Caco-2 (cell line): ENCODE measurements at places on chromosomes 3 and 15. TPM values are rescaled to one million over a fixed set of nuclear protein-coding genes. Genes with fewer than 3 reads are reported as not detected.
A peak's percentile ranks its signal among the peaks of the same experiment; 100 is the strongest.

The CKMT1B gene
- 0.93 and 1.6 TPM in 2 replicates for total RNA-seq

The CYP1A1 gene
- 55.5 and 73.8 TPM in 2 replicates for total RNA-seq

The CMTM7 gene
- total RNA-seq = 27.0 and 37.8 TPM in 2 replicates

The ATP13A5 gene
- not detected in 2 replicates for total RNA-seq

The MORC1 gene
- total RNA-seq = not detected in 2 replicates

The DPPA2 gene
- not detected in 2 replicates for total RNA-seq

The REC114 gene
- not detected in 2 replicates for total RNA-seq

The GLT8D1 gene
- 30.5 and 31.4 TPM in 2 replicates for total RNA-seq

The CNTN3 gene
- not detected in 2 replicates for total RNA-seq

GRCh38 chr3:40930131-40930538 lies 269.2 kb upstream of the CTNNB1 start:
- DNase-seq = peak; percentile 44

GRCh38 chr3:62065985-62066693 lies 307.2 kb downstream of the FEZF2 start:
- DNase-seq = no peak

- no peak for DNase-seq
These were observed 32.2 kb upstream of the MTMR14 start for GRCh38 chr3:9617056-9617455.

- DNase-seq = no peak
These were observed 29.5 kb downstream of the PTPN23 start for GRCh38 chr3:47410417-47410720.

GRCh38 chr3:138712086-138712485 lies 103.5 kb downstream of the FAIM start:
- DNase-seq = no peak

GRCh38 chr3:81105789-81106488 lies 655.5 kb downstream of the GBE1 start:
- no peak for DNase-seq

GRCh38 chr3:128427872-128428822 lies 38.5 kb downstream of the DNAJB8 start:
- DNase-seq = no peak

DNA sequence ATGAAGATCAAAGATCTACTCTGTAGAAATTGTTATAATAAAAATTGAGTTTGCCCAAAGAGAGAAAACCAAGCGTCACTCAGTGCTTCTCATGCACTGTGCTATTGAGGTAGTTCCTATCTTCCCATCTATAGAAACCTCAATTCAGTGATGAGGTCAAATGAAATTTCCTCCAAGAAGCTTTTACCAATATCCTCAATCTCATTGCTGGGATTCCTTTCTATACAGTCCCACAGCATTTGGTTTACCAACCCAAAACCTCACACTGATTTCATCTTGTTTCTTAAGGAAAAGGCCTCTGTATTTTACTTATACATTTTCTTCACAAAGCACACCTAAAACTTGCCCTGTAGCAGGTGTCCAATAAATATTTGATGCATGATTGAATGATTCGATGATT lies 147.2 kb downstream of the ALCAM start:
- DNase-seq = no peak

DNA sequence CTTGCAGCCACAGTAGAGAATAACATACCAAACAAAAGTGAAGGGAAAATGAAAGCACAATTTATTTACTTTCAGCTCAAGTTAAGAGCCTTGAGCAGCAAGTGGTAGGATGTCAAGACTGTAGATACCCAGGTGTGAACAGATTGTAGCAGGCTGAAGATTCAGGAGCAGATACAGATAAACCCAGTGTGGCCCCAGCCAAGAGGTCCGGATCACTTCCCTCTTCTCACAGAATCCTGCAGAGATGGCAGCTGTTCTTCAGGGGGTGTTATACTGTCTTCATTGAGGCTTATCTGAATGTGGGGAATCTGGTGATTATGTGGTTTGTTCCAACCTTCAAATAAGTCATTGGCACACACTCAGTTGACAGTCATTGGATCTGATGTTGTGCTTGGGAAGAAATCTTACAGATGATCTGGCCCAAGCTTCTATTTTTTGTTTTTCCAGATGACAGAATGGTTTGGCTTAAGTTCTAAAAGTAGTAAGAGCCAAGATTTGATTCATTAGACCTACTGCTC lies 2.2 kb downstream of the STARD9 start:
- no peak for DNase-seq

GRCh38 chr3:89300981-89301380 lies 193.6 kb downstream of the EPHA3 start:
- DNase-seq = no peak

DNA sequence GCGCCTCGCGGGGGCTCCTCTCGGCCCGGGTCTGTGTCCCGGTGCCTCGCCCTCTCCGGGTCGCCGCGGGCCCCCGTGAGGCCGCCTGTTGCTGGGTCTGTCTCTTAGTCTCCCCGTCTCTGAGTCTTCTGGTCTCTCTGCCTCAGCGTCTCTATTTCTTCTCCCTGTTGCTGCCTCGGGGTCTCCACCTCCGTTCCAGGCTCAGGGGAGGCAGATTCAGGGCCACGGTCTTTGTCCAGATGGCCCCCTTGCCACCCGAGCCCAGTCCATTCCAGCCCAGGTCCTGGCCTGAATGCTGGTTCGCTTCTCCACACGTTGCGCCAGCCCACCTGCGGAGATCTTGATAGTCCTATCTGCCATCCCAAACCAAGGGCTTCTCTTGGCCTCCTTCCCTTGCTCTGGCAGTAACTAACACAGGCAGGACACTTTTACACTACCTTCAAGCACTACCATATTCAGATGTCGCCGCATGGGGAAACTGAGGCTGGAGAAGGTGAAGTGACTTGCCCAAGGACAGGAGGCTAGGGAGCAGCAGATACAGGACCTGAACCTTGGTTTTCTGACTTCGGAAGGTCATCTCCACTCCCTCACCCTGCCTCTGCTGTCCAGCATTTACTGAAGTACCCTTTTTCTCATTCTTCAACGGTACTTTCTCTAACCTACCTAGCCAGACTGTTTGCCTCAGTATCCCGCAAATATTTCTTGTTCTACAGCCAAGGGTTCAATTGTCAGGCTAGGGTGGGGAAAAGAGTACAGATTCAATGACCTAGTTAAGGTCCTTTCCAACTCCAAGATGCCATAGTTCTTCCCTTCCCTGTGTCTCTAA lies 616 bp upstream of the IGDCC4 start:
- DNase-seq = no peak
